ENCODE measurements at places on chromosomes 11 and 22. TPM values are rescaled to one million over a fixed set of nuclear protein-coding genes. Genes with fewer than 3 reads are reported as not detected.
A peak's percentile ranks its signal among the peaks of the same experiment; 100 is the strongest.

The ALDH3B1 gene
- 21.3 TPM for total RNA-seq

The C11orf71 gene
- 9.2 TPM for total RNA-seq

The FHIP1B gene
- 93.2 TPM for total RNA-seq

The MFRP gene
- not detected for total RNA-seq

The C22orf15 gene
- total RNA-seq: not detected

The STK33 gene
- total RNA-seq: 1.2 TPM

The RAB6A gene
- total RNA-seq: 144 TPM

The APOA5 gene
- total RNA-seq: not detected

The MUC5AC gene
- 0.09 TPM for total RNA-seq

The SLC17A6 gene
- not detected for total RNA-seq

- no peak for DNase-seq
These were observed 39.6 kb downstream of the NEU3 start for GRCh38 chr11:75028321-75028720.

- peak; percentile 57 for DNase-seq
These were observed 19.2 kb downstream of the PIM3 start for GRCh38 chr22:49979587-49980264.

DNA sequence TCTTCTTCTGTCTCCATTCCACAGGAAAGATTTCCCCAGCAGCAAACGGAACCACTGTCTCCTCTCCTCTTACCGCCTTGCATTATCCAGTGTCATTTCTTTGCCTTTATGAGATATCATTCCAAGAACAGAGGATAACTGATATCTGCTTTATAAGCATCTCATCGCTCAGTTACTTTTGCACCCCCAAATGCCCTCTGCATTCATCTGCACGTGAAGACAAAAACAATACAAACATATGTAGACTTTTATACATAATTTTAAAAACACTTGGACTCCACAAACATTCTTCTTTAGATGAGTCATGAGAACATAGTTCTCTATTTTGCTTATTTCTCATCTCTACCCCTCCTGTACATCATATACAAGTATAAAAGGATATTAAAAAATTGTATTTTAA is 512 bp upstream of the OR51T1 start:
- DNase-seq: no peak

DNA sequence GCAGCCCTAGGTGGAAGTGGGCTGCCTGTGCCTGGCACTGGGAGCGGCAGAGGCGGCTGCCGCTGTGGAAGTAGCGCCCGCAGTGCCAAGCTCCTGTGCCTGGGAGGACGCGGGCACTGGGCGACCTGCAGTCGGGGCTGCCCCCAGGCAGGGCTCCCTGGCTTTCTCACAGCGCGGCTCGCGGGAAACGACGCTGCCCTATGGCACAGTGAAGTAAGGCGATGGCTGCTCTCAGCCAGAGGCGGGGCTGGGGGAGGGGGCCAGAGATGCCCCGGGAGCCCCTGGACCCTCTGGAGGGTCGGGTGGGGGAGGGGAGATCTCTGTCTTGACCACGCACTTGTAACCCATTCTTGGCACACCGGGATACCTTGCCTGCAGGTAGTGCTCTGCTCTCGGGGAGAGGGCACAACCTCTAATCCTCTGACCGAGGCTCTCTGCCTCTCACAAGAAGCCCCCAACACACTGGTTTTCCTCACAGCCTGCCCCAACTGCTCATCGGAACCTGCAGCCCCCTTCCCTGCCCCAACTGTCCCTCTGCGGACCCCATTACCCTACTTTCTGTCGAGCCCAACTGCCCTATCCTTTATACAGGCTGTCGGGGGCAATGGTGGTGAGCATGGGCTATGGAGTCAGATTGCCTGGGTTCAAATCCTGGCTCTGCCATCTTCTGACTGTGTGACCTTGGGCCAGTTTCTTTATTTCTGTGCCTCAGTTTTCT is 32.2 kb upstream of the TRIM29 start:
- DNase-seq: peak; percentile 12

DNA sequence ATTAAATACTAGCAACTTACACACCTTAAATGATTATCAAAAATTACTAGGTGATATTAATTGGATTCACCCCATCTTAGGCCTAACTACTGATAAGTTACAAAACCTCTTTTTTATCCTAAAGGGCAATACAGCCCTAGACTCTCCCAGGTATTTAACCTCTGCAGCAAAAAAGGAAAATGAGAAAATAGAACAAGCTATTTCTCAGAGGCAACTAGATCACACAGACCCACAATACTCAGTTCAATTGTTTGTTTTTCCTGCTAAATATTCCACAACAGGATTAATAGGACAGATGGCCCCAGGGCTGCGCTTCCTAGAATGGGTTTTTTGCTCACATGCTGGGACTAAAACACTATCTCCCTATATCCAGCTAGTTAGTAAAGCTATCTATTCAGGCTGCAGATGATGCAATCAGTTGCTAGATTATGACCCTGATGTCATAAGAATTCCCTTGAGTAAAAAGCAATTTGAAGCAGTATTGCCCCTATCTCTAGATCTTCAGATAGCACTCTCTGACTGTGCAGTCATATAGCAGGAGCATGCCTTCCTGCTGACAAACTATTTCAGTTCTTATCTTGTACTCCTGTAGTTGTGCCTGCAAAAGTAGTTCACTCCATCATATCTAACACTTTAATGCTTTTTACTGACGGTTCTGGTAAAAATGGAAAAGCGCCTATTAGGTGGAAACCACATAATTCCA is 1595.5 kb upstream of the TENM4 start:
- DNase-seq: no peak

GRCh38 chr22:49013707-49014106 is 814.0 kb downstream of the BRD1 start:
- no peak for DNase-seq

- DNase-seq: no peak
These were observed 395.7 kb upstream of the FAT3 start for GRCh38 chr11:91828901-91829300.

- peak; percentile 71 for DNase-seq
These were observed 2.2 kb upstream of the RPS19BP1 start for GRCh38 chr22:39534591-39535356.

DNA sequence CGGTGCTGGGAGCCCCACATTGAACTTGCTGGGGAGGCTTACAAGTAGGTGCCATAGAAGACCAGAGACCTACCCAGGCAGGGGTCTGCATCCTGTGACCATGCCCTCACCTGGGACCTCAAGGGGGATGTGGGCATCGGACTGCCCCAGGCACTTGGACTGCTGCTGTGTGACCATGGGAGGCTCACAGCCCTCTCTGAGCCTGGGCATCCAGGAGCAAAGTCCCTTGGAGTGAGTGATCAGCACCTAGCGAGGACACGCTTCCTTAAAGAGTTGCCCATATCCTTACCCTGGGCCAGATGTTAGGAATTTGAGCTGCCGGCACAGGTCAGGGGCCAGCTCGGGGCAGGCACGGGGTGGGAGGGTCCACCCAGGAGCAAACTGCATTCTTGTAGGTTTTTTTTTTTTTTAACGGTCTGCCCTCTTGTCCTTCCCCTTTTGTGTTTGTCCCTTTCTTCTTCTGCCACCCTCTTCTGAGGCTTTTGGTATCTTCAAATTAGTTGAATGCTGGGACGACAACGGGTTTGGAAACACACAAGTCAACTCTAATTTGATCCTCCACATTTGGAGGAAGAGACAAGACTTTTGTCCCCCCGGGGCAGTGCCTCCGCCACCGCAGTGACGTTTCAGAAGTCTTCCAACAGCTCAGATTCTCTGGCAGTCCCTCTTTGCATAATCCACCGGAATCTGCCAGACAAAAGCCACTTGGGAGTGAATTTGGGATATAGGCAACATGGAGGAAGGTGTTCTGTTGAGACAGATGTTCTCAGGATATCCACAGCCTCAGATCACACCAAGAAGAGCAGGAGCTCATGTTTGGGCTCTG is 46.1 kb upstream of the LINC01488 start:
- no peak for DNase-seq

- DNase-seq: no peak
These were observed 14.7 kb upstream of the CD5 start for GRCh38 chr11:61087426-61088119.

GRCh38 chr11:120306519-120307242 is 18.4 kb upstream of the TLCD5 start:
- peak; percentile 47 for DNase-seq

DNA sequence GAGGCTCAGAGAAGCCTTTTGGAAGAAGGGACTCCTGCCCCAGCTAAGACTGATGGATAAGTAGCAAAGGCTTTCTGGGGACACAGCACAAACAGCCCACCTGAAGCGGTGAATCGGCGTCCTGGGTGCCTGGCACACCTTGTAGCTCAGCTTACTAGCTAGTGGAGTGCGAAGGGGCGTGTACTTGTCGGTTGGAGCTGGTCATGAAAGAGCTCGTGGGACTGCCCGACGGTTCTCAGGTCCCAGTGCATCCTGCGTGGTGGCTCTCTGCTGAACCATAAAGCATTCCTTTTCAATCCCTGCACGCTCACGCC is 690 bp upstream of the UVRAG start:
- no peak for DNase-seq

DNA sequence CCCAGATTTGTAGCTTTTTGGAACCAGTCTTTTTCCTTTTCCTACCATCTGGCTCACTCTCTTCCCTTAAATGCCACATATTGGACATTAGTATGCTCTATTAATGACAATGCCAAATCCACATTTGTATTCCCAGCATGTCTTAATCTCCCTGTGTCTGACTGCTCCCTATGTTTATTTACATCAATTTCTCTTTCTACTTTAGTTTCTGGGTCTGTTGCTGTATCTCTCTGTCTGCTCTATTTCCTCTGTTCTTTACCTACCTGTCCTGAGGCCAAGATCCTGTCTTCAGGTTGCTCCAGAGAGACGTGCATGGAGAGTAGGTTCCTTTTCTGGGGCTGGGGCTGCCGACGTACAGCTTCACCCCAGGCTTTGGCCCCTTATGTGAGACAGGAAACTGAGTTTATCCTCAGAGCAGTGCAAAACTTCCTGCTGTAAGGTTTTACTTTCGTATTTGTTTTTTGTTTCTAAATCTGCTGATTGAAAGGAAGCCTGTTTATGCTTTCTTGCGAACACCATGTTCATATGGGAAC is 25.6 kb downstream of the OR2AG2 start:
- peak; percentile 14 for DNase-seq

GRCh38 chr22:48369789-48370507 is 1457.7 kb downstream of the BRD1 start:
- no peak for DNase-seq

DNA sequence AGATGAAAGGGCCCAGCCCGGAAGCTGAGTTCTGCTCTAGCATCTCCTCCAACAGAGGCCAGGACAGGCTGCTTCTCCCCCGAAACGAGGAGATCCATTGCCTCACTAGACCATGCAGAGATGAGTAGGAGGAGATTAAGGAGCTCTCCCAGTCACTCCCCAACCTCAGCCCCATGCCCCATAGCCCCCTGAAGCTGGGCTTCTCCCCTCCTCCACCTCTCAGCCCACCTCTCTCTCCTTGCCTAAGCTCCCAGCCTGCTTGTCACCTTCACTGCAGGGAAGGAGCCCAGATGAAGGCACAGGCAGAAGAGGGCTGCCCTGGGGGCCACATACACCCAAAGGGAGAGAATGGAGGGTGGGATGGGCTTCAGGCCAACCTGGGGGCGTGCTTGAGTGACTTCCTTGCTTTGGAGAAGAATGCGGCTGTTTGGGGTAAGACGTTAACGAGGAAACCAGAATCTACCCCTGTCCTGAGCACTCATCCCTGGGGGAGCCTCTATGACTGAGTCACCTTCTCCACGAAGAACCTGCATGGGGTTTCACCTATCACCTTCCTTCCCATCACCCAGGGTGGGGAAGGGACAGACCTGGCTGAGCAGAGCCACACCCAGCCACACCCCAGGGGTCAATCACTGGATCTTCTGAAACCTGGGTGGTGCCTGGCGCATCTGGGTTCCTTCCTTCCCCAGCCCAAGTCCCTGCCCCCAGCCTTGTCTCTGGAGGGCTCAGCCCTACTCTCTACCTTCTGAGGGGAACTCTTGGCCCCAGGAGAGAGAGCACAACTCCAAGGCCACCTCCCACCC is 11.6 kb upstream of the GNAZ start:
- DNase-seq: no peak

DNA sequence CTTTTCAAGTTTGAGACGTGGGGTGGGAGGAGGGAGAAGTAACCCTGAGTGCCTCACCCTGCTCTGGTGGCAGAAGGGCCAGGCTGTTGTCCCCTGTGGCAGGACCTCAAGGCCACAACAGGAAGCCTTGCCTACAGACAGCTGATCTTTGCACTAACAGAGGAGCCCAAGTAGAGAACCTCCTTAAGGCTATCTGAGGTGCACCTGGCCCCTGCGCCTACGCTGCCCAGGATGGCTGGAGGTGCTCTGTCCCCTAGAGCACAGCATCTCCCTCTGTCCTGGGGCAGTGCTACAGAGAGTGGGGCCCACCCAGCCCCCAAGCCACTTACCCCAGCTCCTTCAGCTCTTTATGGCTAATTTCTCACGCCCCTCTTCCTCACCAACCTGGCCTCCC is 27.0 kb downstream of the MYO7A start:
- no peak for DNase-seq

- DNase-seq: no peak
These were observed 101.6 kb downstream of the CCDC81 start for GRCh38 chr11:86476109-86476861.

DNA sequence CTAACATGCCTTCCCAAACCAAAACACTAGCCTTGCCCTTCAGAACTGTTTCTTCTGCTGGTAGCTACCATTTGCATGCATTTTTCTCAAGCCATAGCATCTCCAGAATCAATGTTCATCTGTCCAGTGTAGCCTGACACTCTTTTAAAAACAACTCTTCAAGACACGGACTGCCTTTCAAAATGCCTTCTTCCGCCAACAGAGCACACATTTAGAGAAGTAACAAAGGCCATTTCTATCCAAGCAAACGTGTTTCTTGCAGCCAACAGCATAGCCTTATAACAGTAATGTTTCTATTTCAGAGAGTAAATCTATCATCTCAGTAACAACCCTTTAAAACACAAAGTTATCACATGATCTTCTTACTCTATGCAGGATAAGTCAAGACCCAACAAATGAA is 143.3 kb upstream of the MTMR2 start:
- no peak for DNase-seq

DNA sequence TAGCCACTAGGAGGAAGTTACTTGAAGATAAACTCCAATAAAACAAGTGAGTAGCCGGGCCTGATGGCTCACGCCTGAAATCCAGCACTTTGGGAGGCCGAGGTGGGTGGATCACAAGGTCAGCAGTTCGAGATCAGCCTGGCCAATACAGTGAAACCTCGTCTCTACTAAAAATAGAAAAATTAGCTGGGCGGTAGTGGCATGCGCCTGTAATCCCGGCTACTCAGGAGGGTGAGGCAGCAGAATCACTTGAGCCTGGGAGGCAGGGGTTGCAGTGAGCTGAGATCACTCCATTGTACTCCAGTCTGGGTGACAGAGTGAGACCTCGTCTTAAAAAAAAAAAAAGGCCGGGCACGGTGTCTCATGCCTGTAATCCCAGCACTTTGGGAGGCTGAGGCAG is 34.0 kb upstream of the CLPB start:
- DNase-seq: no peak

Data from left colon (tissue), 2 donors.